Stimulated activated CD8-positive, alpha-beta memory T cell treated with anti-CD3 and anti-CD28 coated beads, Interleukin-4, amount 100 ng/mL, for 1 hour (primary cell): ENCODE measurements at places on chromosomes 16 and 17.

DNA sequence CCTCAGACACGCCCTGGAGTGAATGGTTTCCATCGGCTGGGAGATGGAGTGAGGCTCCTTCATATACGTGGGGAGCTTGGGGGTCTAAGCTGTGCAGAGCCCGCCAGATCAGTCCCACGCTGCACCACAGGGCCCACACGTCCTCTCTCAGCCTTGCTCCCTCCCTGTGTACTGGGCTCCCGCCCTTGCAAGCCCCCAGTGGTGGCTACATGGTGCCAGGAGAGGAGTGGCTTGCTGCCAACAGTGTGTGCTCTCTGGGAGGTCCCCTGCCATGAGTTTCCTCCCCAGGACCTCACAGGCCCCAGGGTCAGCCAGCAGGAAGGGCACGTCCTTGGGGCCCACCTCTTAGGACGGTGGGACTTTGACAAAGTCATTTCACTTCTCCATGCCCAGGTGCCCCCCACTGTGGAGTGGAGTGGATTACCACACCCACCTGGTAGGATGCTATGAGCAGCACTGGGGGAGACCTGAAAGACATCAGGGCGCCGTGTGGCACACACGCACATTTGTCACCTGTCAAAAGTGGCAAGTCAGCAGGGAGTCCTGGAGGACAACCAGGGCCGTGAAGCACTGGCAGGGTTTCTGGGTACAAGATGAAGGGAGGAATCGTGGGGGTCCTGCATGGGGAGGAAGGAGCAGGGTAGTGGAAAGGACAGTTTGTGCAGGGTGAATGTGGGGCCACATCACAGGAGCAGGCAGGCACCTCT is 13.7 kb downstream of the SLC5A10 start:
- no peak for DNase-seq

GRCh38 chr16:80862160-80862705 is 57.8 kb upstream of the CDYL2 start:
- DNase-seq = no peak

GRCh38 chr16:9135797-9136196 is 44.4 kb downstream of the HAPSTR1 start:
- no peak for DNase-seq

- DNase-seq = no peak
These were observed 28.5 kb upstream of the TNRC6C start for GRCh38 chr17:77929871-77930436.

GRCh38 chr16:9977333-9977897 is 204.8 kb downstream of the GRIN2A start:
- no peak for DNase-seq

DNA sequence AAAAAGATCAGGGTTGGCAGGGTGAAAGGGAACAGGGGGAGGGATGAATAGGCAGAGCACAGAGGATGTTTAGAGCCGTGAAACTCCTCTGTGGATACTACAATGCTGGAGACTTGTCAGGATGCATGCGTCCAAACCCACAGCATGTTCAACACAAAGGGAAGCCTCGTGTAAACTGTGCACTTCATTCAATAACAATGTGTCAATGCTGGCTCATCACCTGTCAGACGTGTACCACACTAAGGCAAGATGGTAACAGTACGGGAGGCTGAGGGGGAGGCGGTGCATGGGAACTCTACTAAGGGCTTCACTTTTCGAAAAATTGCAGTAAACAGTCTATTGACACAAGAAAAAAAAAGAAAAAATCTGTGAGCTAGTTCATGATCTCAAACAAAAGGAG is 63.7 kb downstream of the C16orf95 start:
- DNase-seq = no peak

DNA sequence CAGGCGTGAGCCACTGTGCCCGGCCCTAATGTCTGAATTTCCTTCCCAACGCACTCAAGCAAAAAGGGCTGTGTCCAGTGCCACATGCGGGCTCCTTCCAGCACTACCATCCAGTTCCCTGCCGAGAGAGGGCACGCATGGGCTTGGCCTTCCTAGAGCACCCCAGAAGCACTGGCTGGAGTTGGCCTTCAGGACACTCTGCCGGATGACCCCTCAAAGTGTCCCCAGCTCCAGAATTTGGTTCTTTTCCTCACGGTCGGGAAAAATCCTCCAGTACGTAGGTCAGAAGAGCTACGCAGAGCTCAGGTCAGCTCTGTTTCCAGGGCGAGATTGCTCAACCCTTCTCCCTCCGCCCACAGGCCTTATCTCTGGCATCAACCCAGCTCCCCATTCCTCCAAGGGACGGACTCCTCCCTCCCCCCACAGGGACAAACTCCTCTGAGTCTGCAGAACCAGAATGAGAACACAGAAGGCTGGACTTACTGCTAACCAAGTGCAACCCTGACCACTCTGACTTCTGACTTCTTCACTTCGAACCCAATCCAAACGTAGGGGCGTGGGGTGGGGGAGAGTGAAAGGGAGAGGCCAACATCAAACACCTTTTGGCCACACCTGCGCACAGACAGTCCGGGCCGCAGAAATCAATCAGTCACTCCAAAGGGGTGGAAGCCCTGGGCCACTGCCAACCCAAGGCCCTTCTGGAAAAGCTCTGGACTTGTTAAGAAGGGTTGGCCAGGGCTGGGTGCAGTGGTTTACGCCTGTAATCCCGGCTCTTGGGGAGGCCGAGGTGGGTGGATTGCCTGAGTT is 3.6 kb downstream of the CDC42EP4 start:
- no peak for DNase-seq

DNA sequence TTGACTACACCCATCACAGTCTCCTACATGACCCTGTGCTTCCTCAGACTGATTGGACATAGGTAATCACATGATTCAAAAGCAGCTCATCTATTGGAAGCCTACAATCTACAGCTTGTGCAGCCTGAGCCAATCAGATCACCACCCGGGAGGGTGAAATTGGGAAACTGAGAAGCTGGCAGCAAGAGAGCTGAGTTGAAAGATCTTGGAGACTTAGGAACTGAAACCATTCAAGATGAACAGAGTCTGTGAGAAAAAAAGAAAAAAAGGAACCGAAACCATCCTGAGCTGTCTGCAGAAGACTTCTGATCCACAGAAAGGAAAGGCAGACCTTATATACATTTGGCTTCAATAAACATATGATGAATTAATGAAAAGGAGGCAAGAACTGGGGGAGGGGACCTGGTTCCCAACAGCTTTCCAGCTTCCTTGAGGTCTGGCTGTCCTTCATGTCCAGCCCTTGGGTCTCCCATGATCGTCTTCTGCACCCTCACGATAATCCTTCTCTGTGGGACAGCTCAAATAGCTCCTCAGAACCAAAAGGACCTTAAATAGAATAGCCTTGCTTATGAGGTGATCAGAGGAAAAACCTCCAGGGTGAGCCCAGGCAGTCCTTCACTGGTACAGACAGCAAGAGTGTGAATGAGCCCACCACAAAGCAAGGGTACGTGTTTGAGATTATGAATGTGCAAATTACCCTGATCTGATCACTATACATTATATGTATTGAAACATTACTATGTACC is 32.6 kb downstream of the PLXDC1 start:
- DNase-seq = no peak

- no peak for DNase-seq
These were observed 169.8 kb downstream of the WWOX start for GRCh38 chr16:78269256-78269655.

DNA sequence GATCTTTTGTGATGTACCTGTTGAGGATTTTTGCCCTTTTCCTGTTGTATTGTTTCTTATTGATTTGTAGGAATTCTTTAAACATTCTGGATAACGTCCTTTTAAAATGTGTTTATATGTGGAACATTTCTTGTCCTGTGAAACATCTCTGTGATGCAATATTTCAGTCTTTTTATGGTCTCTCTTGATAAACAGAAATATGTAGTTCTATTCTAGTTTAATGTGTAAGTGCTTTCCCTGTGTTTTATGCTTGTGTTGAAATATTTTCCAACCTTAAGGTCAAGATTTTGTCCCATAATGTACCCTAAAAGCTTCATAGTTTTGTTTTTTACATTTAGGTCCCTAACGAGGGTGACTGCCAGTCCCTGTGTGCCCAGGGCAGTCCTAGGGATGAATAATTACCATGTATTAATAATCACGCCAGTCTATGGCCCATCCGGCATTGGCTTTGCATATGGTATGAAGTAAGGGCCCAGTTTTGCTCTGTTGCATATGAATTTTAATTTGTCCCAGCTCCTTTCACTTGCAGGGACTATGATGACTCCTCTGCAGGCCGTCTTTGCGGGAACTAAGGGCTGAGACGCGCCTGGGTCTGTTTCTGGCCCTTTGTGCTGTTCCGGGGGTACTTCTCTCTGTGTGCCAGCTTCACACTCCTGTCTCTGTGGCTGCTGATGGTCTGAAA is 44.2 kb downstream of the RPTOR start:
- no peak for DNase-seq

GRCh38 chr17:55144518-55144917 is 120.2 kb upstream of the HLF start:
- DNase-seq = no peak

DNA sequence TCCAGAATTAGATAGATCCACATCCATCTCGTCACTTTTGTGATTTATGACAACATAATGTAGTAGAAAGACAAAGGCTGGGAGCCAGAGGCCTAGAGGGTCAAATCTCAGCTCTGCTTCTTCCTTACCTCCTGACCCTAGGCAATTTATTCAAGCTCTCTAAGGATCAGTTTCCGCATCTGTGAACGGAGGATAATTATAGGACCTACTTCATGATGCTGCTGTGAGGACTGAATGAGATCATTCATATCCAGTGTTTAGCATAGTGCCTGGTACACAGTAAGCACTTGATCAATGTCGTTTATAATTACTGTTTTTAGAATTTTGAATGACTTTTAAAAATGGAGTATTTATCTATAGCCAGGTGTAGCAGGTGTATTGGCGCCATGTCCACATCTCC is 128.4 kb downstream of the SHISA9 start:
- DNase-seq = no peak

DNA sequence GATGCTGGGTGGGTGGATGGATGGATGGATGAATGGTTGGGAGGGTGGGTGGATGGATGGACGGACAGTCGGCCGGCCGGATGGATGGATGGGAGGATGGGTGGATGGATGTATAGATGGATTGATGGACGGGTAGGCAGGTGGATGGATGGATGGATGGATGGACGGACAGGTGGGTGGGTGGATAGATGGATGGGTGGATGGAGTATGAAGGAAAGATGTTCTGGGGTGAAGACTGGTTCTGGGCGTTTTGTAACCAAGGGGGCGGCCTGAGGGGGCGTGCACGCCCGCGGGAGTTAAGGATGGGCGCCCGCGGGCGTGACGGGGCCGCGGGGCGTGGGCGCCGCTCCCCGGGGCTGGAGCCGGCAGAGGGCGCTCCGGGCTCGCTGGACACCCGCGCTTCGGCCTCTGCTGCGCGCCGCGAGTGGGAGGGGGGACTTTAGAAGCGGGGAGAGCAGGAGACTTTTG is at the start of gene NECAB2:
NECAB2 (plus strand) TSS at position 407 of the 468 bp plus-strand sequence. CDS start 405 bp downstream, outside the sequence.
- no peak for DNase-seq

DNA sequence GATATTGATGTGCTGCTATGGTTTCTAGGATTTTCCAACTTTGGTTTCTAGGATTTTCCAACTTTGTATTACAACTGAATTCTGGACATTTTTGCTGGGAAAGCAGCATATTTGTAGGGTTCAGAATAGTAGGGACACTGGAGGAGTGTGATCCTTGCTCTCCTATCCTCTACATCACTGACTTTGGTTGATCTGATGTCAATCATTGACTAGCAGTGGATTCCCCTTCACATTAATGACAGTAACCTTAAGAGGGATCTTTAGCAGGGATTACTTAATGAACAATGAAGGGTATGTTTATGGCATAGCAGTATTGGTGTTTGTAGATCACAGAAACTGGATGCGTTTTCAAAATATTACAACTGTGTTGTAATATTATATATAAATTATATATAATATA is 67.4 kb downstream of the MAP2K4 start:
- no peak for DNase-seq

DNA sequence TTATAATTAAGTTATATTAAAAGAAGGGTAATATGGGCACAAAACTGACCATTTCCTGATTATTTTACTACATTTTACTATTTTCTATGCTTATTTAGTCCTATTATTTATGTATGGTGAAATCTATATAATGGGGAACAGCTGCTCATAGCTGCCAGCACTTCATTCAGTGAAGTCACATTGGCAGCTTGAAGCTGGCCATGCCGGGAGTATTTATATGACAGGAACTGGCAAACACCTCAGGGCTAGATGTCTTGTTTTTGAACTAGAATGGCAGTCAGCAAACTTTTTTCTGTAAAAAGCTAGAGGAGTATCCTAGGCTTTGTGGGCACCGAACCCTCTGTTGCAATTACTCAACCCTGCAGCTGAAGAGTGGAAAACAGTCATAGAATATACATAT is 104.1 kb downstream of the CDH13 start:
- no peak for DNase-seq

- DNase-seq = no peak
These were observed 9.7 kb upstream of the ITGB3 start for GRCh38 chr17:47243737-47244598.
